Vagina (tissue), 2 donors: ENCODE measurements at places on chromosomes 16 and 17.

GRCh38 chr17:48642059-48642842 is 16.1 kb upstream of the HOXB9 start:
- no peak for DNase-seq

GRCh38 chr17:27552276-27552732 is 78.7 kb upstream of the LGALS9 start:
- no peak for DNase-seq

DNA sequence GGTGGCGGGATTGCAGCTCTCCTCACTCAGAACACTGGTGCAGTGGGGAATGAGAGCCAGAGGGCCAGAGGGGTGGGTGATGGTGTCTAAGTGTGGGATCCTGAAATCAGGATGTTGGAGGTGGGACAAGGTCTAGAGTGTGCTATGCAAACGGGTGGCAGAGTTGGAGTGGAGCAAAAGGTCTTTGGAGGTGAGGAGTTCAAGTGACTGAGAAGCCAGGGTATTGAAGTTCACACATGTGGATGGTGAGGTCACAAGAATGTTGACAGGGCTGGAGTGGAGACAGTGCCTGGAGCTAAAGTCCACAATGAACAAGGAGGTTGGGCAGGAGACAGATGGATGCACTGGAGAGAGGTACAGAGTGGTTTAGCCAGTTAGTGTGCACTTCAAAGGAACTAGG is 38.3 kb upstream of the MAP3K14 start:
- DNase-seq, result no peak

DNA sequence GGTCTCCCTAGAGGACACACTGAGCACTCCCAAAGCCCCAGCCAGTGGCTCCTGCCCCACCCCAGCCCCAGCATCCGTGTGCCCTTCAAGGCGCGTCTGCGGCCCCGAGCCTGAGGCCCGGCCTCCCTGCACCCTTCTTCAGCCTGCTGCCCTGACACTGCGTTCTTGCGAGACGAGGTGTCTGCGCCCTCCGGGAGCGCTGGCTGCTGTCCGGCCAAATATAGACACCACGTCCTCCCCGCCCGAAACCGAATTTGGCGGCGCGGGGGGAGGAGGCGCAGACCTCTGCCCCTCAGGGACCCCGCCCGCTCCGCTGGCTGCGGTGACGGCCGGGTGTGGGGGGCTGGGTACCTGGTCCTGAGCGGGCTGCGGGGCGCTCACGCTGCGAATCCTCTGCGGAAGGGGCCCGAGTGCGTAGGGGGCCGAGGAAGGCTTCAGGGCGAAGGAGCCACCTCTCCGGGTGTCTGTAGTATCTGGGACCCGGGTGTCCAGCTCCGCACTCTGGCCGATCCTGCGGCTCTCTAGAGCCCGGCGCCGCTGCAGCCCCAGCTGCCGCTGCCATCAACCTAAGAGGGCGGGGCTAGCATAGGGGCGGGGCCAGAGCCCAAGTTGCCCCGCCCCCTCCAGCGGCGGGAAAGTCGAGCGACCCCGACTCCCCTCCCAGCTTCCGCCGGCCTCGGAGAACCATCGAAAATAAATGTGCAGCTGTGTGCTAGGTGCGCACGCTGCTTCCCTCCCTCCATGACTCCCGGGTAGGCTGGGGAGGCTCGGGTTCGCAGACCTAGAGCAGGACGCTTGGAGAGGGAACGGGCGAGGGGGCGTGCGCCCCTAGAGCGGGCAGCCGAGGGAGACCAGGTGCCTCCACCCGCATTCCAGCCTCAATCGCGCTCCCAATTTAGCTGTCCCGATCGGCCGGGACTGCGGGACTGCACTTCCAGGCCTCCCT is at the start of gene CORO6:
TSS of gene CORO6 (minus strand) at position 576 of the 946 bp plus-strand sequence. CDS start 1,491 bp downstream, outside the sequence.
- DNase-seq, result no peak

DNA sequence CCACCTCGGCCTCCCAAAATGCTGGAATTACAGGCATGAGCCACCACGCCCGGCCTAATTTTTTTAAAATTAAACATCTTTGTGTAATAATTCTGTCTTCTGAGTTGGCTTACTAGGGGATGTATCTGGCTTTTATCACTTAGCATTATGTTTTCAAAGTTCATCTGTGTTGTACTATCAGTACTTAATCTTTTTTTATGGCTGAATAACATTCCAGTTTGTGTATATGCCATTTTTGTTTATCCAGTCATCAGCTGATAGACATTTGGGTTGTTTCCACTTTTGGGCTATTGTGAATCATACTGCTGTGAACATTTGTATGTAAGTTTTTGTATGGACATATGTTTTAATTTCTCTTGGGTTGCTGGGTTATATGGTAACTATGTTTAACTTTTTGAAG is 69.0 kb downstream of the CHD9 start:
- no peak for DNase-seq

DNA sequence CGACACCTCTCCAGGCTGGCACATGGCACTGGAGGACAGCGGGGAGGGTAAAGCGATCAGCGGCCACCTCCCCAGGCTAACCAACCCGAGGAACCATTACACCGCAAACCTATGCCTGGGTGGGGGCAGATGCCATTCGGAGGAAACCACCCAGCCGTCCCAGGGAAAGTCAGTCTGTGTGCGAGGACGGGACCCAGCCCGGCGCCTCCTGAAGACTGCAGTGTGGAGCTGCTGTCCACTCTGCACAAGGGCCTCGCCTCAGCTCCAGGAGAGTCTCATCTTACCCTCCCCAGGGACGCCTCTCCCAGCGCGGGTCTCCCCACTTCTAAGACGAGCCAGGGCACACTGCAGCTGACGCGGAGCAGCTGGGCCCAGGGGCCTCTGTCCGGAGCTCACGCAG is 8.0 kb downstream of the SLC38A10 start:
- DNase-seq, result no peak

DNA sequence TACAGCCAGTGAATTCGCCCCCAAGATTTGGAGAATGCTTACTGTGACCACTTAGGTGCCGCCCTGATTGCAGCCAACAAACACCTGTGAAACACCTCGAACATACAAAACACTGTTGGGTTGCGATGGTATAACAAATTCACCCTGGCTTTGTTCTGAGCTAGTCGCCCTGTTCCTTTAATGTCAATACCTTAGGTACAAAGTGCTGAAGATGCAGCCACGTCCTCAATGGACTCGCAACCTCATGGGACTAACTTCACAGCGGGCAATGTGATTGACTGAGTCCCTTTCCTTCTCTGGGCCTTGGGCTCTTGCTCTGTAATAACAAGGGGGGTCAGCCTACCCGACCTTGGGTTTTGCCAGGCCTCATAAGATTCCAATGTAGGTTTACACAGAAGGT is 28.9 kb upstream of the GOSR2 start:
- no peak for DNase-seq

DNA sequence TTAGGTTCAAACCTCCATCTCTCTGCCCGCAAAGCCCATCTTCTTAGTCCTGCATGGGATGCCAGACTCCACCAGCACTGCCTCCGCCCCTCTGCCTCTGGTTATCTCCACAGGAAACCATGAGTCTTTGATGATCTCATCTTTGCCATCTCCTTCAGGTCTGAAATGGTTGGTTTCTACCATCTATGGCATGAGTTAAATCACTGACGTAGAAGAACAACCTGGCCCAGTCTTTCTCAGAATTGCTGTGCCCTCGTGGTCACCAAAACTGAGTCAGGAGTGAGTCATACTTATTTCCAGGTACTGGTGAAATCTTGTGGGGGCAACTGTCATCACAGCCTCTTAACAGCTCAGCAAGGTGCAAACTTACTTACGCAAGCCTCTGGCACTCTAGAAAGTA is 468.7 kb upstream of the C16orf82 start:
- DNase-seq, result no peak

DNA sequence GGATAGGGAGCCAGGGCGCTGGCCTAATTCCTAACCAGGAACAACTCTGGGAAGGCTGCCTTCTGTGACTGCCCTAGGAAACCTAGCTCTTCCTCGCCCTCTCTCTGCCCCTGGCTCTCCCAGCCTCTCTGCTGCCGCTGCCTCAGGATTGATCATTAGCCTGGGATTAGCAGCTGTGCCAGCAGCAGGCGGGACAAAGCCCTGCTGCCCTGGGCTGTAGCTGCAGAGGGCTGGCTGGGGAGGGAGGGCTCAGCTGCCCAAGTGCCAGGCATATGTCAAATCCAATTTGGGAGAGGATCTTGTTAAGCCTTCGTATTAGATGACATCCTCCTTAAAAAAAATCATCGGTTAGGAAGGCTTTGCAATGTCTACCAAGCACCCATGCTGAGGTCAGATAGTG is 144.8 kb upstream of the CCL2 start:
- peak; percentile 28 for DNase-seq

- no peak for DNase-seq
These were observed 9.2 kb downstream of the GPR139 start for GRCh38 chr16:20064520-20064919.

GRCh38 chr16:78906135-78906534 is 694.4 kb downstream of the MAF start:
- DNase-seq, result peak; percentile 34

DNA sequence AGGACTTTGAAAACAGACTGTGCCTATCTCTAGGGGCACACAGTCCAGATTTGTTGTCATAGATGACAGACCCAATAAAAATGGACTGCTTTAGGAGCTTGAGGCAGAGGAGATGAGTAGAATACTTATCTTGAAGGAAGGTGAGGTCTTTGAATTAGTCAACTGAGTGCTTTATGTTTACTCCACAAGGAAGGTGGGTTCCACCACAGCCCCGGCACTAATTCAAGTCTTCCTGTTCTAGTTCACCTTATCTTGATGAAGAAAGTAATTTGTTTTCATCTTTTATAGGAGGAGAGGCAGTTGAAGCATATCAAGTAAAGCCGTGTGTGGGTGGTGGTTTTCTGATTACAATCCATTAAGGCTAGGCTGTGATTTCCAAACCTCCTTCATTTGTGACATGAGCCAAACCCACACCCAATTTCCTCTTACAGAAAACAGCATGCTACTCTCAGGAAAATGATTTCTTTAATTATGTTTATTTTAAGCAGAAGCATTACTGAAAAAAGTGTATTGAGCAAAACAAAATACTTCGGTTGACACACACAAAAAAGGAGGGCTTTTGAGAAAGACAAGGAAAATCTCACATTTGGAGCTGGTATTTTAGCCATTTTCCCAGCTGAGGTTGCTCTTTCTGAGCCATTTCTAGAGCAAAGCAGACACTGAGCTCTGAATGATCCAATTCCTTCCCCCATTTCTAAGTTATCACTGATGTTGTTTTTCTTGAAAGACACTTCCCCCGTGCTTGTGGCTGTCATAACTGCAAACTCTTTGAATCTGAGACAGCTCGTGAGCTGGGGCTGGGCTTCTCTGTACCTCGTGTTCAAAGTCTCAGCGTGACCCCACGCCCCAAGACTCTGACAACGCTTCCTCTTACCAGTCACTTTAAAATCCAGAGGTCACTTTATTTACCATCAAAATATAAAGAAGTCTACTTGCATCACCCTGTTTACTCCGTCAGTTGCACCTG is 35.4 kb downstream of the CDRT15 start:
- DNase-seq, result no peak

DNA sequence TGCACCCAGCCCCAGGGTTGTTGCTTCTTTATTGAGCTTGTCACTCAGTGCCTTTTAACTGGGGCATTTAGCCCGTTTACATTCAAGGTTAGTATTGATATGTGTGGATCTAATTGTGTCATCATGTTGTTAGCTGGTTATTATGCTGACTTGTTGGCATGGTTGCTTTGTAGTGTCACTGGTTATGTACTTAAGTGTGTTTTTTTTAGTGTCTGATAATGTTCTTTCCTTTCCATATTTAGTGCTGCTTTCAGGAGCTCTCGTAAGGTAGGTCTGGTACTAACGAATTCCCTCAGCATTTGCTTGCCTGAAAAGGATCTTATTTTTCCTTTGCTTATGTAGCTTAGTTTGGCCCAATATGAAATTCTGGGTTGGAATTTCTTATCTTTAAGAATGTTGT is 33.5 kb downstream of the NF1 start:
- DNase-seq, result no peak

DNA sequence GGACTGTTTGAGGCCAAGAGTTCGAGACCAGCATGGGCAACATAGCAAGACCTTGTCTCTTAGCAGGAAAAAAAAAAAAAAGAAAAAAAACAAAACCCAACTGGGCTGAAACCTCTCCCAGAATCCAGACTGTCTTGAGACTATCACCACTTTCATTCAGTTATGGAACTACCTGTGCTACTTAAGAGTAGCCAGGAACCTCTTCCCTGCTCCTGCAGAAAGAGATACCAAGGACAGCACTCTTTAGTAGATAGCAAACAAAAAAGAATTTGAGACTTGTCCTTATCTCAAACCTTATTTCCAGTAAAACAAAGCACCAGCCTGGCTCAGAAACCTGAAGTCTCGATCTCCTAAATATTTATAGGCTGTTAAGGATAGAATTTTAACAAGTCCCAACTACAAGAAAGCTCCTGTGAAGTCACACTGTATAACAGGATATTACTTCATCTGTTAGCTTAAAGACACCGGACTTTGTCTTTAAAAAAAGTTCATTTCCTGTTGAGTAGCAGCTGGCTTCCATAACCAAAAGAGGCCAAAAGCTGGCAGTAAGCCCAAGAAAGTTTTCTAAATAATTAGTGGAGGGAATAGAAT is 5.1 kb downstream of the CDR2 start:
- DNase-seq, result no peak

- DNase-seq, result no peak
These were observed 534.1 kb downstream of the GRIN2A start for GRCh38 chr16:9647981-9648701.

- no peak for DNase-seq
These were observed 22.2 kb downstream of the CDK5RAP3 start for GRCh38 chr17:47993031-47993564.
